ENCODE measurements at places on chromosomes 3 and 15. TPM values are rescaled to one million over a fixed set of nuclear protein-coding genes. Genes with fewer than 3 reads are reported as not detected.

- no peak for DNase-seq
Observed at GRCh38 chr3:55477306-55478303, 9.5 kb downstream of the WNT5A start.

DNA sequence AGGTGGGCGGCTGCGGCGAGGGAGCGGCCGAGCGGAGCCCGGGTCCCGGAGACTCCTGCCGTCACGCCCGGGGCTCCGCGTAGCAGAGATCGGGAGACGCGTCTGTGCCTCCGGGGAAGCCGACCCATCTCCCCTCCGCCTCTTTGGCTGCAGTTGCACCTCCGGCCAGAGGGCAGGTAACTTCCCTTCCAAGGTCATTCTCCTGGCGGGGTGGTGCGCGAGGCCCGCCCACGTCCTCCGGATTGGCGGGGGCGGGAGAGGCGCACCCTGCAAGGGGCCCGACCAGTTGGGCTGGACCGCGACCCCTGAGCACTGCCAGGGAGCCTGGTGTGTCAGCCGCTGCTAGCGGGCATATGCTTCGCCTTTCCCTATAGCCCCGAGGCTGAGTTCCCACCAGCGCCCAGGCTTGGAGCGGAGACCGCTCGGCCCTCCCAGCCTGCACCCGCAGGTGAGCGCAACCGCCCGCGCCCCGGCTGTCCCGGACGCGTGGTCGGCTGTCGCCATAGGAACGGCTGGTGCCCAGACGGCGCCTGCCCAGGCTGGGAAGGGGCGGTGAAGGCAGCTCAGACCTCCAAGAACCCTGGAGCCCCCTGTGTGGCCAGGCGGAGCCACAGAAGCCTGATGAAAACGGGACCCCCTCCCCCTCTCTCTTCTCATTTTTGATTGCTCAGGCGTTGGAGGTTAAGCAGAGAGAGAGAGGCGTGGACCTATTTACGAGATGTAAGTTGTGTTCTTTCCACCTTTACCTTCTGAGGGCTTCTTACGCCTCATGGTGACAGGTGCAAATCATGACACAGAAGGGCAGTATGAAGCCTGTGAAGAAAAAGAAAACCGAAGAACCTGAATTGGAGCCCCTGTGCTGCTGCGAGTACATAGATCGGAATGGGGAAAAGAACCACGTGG, 453 bp downstream of the ZDHHC23 start:
- peak; percentile 15 for DNase-seq

GRCh38 chr3:156664011-156664830, 10.2 kb upstream of the TIPARP start:
- DNase-seq, result no peak

The RAD51 gene
- total RNA-seq, result 5.1 TPM

GRCh38 chr3:14799146-14799545, 19.6 kb upstream of the FGD5 start:
- DNase-seq, result no peak

DNA sequence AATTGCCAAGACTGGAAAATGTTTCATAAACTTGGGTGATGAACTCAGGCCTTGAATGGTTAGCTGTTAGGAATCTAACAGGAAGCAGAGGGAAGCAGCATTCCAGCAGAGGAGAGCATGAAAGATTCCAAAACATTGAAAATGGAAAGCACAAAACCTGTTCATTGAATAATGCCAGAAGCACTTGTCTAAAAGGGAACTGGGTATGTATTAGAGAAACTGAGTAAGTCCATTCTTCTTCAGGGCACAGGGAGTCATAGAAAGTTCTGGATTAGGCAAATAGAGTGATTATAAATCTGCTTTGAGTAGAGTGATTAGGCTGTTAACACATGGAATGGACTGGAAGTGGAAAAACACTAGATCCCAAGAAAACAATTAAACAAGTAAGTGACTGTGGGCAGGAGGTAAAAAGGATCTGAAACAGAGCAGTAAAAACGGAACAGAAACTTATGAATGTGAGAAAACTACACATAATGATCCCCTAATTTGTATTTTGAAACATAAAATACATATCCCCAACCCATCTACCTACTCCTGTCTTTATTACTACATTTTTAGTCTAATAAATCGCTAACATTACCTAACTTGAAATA, 343.4 kb downstream of the TBC1D5 start:
- DNase-seq, result no peak

DNA sequence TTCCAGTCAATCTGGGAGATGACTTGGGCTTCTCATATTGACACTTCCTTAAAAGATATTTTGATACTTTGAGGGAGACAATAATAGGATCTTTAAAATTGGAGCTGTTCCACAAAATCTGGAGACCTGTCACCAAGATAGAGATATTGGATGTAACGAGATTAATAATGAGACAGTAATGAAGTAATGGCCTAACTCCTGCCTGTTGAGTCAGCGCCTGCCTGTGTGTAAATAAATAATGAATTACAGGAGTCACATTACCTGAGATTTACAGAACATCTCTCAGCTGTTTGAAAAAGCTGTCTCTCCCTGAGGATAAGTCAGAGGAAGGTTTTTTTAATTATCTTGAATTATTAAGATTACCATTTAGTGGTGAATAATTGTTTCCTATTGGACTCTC, 43.8 kb upstream of the MITF start:
- DNase-seq, result no peak

DNA sequence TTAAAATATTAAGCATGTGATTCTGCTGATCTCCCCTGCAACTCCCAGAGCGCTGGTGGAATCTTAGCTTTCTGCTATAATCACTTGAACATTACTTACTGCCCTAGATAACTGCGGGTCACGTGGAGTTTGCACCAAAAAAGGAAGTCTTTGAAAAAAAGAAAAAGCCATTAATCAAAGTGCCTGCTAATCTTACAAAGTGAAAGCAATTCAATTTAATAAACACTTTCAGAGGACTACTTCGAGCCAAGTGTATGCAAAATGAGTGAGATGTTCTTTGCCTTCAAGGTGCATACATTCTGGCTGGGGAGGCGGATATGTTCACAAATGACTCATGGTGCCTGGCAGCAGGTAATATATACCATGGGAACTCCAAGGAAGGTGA, 109.9 kb upstream of the GAP43 start:
- DNase-seq, result no peak

The ANKRD34C gene
- total RNA-seq, result not detected

The BFSP2 gene
- total RNA-seq, result 0.40 TPM

DNA sequence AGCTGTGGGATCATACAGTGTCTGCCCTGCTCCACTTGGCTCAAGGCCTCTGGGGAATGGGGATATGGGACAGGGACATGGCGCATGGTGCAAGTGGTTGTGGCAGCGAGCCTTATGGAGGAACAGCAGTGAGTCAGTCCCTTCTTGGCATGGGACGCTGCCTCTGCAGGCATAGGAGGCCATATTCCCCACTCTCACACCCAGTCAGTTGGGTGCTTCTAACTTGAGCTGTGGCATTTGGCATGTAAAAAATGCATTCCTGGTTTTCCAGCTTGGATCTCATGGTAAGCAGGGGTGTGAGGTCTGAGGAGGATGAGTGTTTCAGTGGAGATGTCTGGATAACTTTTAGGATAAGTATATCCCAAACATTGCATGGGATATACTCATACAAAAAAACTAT, 31.6 kb upstream of the UBE2Q2 start:
- no peak for DNase-seq

- DNase-seq, result peak; percentile 53
Observed at GRCh38 chr3:115512565-115513415, 110.5 kb upstream of the GAP43 start.

DNA sequence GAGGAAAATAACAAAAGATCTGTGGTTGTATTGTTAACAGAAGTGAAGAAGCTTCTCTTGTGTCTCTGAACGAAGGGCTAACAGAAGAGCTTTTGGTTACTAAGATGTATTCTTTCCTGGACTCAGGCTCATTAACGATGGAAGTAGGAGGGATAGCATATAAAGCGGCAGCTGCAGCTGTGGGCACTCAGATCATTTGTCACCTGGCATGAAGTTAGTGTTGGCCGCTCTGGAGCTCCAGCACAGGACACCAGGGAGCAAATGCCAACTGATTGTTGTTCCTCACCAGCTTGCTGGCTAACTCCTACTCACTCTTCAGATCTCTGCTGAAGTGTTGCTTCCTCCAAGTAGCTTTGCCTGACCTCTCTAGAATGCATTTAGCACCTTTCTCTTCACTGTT, 15.5 kb upstream of the SLITRK3 start:
- no peak for DNase-seq

DNA sequence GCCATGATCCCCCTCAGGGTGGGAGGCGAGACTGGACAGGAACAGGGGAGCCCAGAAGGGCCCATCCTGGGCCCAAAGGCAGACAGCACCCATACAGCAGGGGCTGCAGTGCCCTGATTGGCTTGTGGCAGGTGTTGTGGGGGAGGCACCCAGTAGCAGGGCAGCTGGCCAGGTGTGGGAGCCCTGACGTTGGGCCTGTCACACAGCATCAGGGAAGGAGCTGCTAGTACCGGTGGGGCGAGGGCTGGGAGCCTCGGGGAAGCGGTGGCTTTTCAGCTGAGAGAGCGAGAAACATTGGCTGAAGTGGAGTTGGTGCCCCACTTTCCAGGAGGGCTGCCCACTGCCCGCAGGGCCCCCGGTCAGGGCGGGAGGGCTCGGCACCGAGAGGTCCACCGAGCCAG, 19.7 kb upstream of the CYP11A1 start:
- no peak for DNase-seq

The DNAH12 gene
- not detected for total RNA-seq

GRCh38 chr15:50124631-50125030, 5.6 kb upstream of the ATP8B4 start:
- DNase-seq, result no peak

DNA sequence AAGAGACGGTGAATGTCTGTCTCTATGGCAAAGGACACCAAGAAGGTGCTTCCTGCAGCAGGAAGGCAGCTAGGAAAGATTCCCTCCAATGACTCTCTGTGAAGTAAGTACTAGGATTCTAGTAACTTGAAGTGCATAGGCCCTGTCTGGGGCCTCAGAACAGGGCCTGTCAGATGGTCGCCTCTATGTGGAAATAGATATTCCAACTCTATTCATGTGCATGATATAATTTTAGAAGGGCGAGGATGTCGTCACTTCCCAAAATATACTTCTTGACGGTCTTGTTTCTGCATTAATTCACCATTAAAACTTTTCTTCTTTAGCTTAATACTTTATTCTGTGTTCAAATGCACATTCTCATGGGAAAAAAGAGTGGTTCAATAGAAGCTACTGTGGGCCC, 167.0 kb downstream of the TLE3 start:
- DNase-seq, result no peak

DNA sequence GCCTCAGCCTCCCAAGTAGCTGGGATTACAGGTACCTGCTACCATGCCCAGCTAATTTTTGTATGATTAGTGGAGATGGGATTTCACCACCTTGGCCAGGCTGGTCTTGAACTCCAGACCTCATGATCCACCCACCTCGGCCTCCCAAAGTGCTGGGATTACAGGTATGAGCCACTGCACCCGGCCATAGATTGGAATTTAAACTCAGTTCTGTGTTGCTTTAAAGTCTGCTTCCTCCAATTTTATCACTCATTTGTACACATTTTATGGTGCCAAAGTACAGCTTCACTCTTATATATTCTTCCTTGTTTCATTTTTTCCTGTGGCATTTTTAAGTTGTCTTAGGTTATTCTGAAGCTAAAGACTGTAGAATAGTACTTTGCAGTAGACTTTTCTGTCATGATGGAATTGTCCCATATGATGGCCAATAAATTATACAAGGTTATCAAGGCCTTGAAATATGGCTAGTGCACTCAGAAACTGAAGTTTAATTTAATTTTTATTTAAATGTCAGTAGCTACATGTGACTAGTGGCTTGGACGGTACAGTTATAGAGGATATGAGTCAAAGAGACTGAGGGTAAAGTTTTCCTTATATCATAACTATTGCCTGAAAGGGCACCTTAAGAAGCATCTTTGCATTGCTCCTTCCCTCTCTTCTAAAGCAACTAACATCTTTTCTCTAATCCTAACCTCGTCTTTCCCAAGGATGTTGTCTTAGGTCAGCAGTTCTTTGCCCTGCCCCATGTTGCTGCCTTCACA, 28.1 kb downstream of the ATP11B start:
- DNase-seq, result no peak

DNA sequence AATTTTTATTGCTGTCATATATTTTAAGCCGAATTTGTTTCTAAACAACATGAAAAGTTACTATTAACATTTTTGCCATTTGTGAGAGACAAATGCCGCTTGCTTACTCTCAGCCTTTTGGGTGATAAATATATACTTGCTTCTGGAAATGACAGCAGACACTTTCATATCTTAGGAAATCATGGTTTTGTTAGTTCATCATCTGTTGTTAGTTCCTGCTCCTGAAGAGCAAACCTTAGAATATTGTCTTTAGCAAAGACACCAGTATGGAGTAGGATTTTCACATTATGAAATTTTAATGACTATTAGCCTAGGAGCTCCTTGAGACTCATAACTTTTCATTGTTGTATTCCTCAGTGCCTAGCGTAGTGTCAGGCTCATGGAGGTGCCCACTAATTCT, 36.0 kb downstream of the RAB8B start:
- DNase-seq, result no peak

- DNase-seq, result no peak
Observed at GRCh38 chr3:186599142-186599784, 13.6 kb upstream of the AHSG start.

DNA sequence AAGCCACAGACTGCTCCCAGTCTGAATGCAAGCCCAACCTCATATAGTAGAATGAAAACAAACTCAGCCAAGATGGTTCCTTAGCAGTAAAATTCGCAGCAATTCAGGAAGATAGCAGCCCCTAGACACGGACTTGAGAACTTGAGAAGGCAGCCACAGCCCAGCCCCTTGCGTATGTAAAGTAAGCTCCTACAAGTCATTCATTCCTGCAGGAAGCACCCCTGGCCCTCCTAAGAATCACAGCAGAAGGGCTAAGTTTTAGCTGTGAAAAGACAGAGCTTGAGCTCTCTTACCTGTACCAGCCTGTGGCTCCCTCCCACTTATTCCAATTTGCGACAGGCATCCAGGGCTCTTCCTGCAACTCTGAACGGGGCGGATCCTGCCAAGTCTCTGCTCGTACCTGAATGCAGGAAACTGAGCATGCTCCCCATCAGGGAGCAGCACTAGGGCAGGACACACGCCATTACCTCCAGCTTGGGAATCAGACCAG, 136.4 kb downstream of the MAGI1 start:
- DNase-seq, result no peak

DNA sequence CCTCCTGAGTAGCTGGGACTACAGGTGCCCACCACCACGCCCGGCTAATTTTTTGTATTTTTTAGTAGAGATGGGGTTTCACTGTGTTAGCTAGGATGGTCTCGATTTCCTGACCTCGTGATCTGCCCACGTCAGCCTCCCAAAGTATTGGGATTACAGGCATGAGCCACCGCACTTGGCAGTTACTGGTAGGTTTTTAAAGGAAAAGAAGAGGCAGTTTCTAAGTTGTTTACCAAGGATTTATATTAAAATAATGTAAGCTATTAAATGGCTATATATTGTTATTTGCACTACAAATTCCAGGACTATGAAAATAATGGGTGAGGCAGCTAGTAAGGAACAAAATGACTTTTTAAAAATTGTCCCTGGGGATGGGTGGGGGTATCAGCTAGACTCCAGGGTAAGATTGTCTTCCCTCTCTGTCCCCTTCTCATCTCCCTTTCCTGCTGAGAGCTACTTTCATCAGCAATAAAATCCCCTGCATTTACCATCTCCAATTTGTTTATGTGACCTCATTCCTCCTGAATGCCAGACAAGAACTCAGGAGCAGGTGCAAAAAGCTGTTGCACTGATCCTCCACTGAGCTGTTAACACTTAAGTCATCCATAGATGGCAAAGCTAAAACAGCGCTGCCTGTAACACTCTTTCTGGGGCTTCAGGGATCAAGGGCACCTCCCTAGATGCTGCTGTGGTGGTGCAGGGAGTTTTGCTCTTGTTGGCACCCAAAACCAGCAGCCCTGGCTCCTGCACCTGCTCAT, 165.2 kb downstream of the ZPLD1 start:
- DNase-seq, result no peak

- peak; percentile 26 for DNase-seq
Observed at GRCh38 chr3:3013317-3014052, 96.7 kb downstream of the IL5RA start.

The ST6GAL1 gene
- total RNA-seq, result 41.0 TPM

The BCL2A1 gene
- 105 TPM for total RNA-seq
